ENCODE measurements at places on chromosomes 16 and 17.

DNA sequence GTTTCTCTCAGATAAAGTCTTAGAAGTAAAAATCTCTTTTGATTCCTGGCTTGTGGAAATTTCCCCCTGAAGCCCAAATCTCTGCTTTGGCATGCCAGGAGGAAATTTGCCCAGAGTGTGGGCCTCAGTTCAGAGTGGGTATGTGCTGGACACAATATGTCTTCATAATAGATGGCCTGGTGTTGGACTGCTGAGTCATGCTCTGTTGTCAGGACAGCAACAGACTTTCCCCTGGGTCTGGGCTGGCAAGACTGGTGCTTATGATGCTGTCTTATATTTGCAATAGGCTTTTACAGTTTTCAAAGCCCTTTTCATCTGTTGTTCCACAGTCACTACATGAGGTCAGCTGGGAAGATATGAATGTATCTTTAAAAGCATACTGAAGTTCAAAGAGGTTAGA is 57.0 kb downstream of the SHISA9 start:
- DNase-seq: peak; percentile 3

GRCh38 chr16:49617710-49618330 is 238.1 kb downstream of the ZNF423 start:
- DNase-seq: no peak

DNA sequence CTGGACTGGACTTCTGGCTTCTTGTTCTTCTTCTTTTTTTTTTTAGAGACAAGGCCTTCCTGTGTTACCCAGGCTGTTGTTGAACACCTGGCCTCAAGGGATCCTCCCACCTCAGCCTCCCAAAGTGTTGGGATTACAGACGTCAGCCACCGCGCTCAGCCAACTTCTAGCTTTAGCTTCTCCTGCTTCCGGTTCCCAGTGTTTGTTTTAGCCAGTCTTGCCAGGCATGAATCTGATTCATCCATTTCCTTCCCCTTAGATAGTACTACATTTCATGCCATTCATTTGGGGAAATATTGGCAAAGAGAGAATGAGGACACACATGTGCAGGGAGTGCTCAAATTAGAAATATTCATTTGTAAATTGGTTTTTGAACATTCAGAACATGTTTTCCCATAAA is 12.1 kb upstream of the NDUFAB1 start:
- peak; percentile 59 for DNase-seq

DNA sequence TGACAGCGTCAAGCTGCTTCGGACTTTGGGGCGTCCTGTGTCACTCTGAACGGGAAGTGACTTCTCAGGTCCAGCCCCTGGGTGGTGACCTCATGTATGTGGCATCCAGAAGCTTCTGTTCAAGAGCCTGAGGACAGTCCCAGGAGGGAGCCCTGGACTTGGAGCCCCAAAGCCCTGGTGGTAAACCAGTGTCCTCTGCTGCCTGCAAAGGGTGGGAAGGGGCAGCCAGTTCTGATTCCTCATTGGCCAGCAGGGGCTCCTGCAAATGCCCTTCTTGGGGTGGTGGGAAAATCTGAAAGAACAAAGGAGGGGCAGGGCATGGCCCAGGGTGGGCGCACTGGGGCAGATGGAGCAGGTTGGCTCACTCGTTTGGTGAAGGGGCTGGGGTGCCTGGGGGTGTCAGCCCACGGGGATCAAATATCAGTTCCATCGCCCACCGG is 1.6 kb downstream of the OSGIN1 start:
- DNase-seq: peak; percentile 85
